Smooth muscle cell of the pulmonary artery (primary cell): ENCODE measurements at places on chromosomes 12 and 14. TPM values are rescaled to one million over a fixed set of nuclear protein-coding genes. Genes with fewer than 3 reads are reported as not detected.

Gene SOX5
- total RNA-seq: 3.0 and 6.6 TPM in 2 replicates

Gene C12orf60
- 0.59 and 0.72 TPM in 2 replicates for total RNA-seq

Gene NUMB
- total RNA-seq: 32.2 and 41.2 TPM in 2 replicates

Gene GPR137C
- total RNA-seq: 0.33 and 0.39 TPM in 2 replicates

Gene RNASE3
- total RNA-seq: not detected in 2 replicates

Gene DYNLL1
- total RNA-seq: 261 and 303 TPM in 2 replicates

Gene PRH2
- not detected in 2 replicates for total RNA-seq

Gene ABCC9
- total RNA-seq: 22.9 and 46.0 TPM in 2 replicates

Gene CLEC4D
- not detected in 2 replicates for total RNA-seq

Gene ACRBP
- 0.13 and 0.26 TPM in 2 replicates for total RNA-seq

Gene PTPRQ
- 0.13 and 0.86 TPM in 2 replicates for total RNA-seq

Gene RNU4-1
- total RNA-seq: under 0.01 TPM in 1 of 2 replicates, not detected in the other

Gene LRP1-AS
- total RNA-seq: 0.20 TPM in 1 of 2 replicates, not detected in the other

Gene TMEM63C
- total RNA-seq: under 0.01 and 0.17 TPM in 2 replicates

Gene SERPINA10
- not detected in 2 replicates for total RNA-seq

Gene RNF10
- 189 and 197 TPM in 2 replicates for total RNA-seq

Gene SRRM4
- total RNA-seq: not detected in 2 replicates

Gene LRRC9
- total RNA-seq: not detected in 2 replicates

Gene AHSA1
- 86.5 and 101 TPM in 2 replicates for total RNA-seq

Gene NRXN3
- total RNA-seq: 1.4 and 2.9 TPM in 2 replicates

Gene ZFHX2
- 0.52 and 0.83 TPM in 2 replicates for total RNA-seq

Gene TM7SF3
- total RNA-seq: 135 and 143 TPM in 2 replicates

Gene TMTC1
- total RNA-seq: 43.8 and 93.0 TPM in 2 replicates

Gene TMPRSS12
- total RNA-seq: not detected in 2 replicates

Gene UBE3B
- 62.2 and 65.1 TPM in 2 replicates for total RNA-seq

Gene ADCY4
- total RNA-seq: 3.3 and 4.9 TPM in 2 replicates

Gene SLC16A7
- total RNA-seq: 22.9 and 27.3 TPM in 2 replicates

Gene DMAC2L
- total RNA-seq: 4.2 and 6.5 TPM in 2 replicates

Gene WIF1
- total RNA-seq: not detected in 2 replicates

Gene MAP3K9
- under 0.01 and 0.07 TPM in 2 replicates for total RNA-seq

Gene FBLN5
- total RNA-seq: 54.9 and 65.9 TPM in 2 replicates

Gene KLHDC1
- total RNA-seq: 3.4 and 4.0 TPM in 2 replicates

Gene KTN1
- total RNA-seq: 105 and 124 TPM in 2 replicates

Gene LPAR5
- total RNA-seq: 0.03 TPM in 1 of 2 replicates, not detected in the other

Gene FGF6
- total RNA-seq: not detected in 2 replicates

Gene OLR1
- 0.33 TPM in 1 of 2 replicates, not detected in the other for total RNA-seq

Gene GALNT8
- total RNA-seq: 0.07 TPM in 1 of 2 replicates, not detected in the other

Gene LRTM2
- not detected in 2 replicates for total RNA-seq

Gene LBHD2
- not detected in 2 replicates for total RNA-seq

Gene CEBPE
- not detected in 2 replicates for total RNA-seq

Gene IGF1
- total RNA-seq: 0.39 TPM in 1 of 2 replicates, not detected in the other

Gene INHBC
- not detected in 2 replicates for total RNA-seq

Gene USP44
- 0.69 and 1.8 TPM in 2 replicates for total RNA-seq

Gene ACOT4
- 0.76 and 0.98 TPM in 2 replicates for total RNA-seq

Gene C12orf42
- total RNA-seq: not detected in 2 replicates

Gene SERPINA9
- total RNA-seq: not detected in 2 replicates

Gene LETMD1
- total RNA-seq: 56.8 and 60.3 TPM in 2 replicates

Gene MGAT4C
- total RNA-seq: 0.07 and 0.13 TPM in 2 replicates

Gene CCDC88C
- total RNA-seq: 0.10 and 0.26 TPM in 2 replicates
